ENCODE measurements at places on chromosomes 12 and 14.

DNA sequence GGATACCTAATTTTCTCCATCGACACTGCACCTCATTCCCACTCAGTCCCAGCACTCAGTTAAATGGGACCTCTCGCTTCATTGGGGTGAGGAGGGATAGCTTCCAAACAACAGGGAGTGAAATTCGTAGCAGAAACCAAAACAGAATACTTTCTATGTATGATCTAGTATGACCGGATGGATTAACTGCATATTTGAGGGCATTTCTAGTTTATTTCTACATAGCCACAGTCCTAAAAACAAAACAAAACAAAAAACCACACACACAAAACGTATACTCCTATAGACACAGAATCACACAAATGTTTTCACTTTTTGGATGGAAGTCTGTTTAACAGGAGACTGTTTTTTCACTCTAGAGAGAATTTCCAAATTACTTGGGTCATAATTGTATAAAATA, 307.5 kb upstream of the FKBP4 start:
- DNase-seq: no peak

DNA sequence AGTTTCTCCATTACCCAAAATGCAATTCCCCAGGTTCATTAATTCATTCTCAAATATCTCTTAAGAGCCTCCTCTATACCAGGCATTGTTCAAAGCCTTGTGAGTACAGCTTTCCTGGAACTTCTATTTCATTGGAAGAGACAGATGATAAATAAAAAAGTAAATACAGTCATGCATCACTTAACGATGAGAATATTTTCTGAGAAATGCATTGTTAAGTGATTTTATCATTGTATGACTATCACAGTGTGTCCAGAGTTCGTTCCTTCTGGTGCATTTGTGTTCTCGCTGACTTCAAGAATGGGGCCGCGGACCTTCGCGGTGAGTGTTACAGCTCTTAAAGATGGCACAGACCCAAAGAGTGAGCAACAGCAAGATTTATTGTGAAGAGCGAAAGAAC, 66.0 kb downstream of the ANO4 start:
- no peak for DNase-seq

- DNase-seq: no peak
Observed at GRCh38 chr12:92796650-92797049, 93.9 kb downstream of the PLEKHG7 start.

DNA sequence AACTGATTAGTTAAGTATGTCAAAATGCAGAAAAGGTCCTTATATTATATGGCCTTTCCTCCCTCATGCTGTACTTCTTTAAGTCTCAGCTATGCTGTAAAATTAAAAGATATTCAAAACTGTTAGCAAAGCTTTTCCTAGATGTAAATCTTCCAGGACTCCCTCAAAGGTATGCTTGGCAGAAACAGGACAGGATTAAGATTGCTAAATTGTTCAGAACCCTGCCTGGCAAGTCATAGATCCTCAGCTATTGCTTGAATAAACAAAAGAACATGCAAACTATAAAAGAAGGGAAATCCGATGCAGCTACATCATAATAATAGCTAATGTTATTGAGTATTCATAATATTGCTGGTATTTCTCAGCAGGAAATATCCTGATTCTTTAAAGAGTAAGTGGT, 322.6 kb downstream of the CCDC91 start:
- no peak for DNase-seq

GRCh38 chr12:42291680-42292079, 34.2 kb downstream of the ZCRB1 start:
- DNase-seq: no peak
